Neural progenitor cell (in vitro differentiated cells): ENCODE measurements at places on chromosomes 7 and 10. TPM values are rescaled to one million over a fixed set of nuclear protein-coding genes. Genes with fewer than 3 reads are reported as not detected.

GRCh38 chr10:124903111-124903510 is 38.8 kb upstream of the ZRANB1 start:
- no peaks in the 10 kb centered on the region for H3K4me1 ChIP-seq
- no peak for DNase-seq
- H3K36me3 ChIP-seq: no peaks in the 10 kb centered on the region
- H3K27ac ChIP-seq: no peak overlapping the region

Gene NOD1
- total RNA-seq: 5.0 and 7.4 TPM in 2 replicates

DNA sequence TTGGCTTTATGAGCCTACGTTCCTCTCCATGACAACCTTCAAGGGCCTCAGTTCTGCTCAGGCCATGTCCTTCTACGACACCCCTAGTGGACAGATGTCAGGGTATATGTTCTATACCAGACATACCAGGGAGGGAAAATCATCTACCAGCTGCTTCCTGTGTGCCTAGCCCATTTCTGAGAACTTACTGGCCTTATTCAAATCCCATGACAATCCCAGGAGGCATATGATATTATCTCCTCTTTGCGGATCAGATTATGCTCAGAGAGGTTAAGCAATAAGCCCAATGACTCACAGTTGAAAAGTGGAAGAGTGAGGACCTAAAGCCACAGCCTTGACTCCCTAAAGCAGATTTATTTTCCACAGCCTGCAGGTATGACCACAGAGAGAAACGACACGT is 139.3 kb downstream of the GLI3 start:
- H3K36me3 ChIP-seq: no peaks in the 10 kb centered on the region
- H3K27me3 ChIP-seq: no peaks in the 10 kb centered on the region

GRCh38 chr7:24477398-24478136 is 95.7 kb upstream of the PALS2 start:
- H3K4me3 ChIP-seq: no peak overlapping the region
- DNase-seq: peak; percentile 49
- H3K4me1 ChIP-seq: peaks cover 12% of the 10 kb centered on the region
- no peak overlapping the region for H3K27ac ChIP-seq

Gene EPDR1
- total RNA-seq: 6.8 and 10.6 TPM in 2 replicates

Gene HHEX
- total RNA-seq: not detected in 2 replicates

Gene VIM
- 727 and 820 TPM in 2 replicates for total RNA-seq

GRCh38 chr7:83819911-83820310 is 171.0 kb upstream of the SEMA3E start:
- H3K36me3 ChIP-seq: no peaks in the 10 kb centered on the region
- no peaks in the 10 kb centered on the region for H3K4me1 ChIP-seq
- no peaks in the 10 kb centered on the region for H3K27me3 ChIP-seq
- no peak overlapping the region for H3K27ac ChIP-seq

DNA sequence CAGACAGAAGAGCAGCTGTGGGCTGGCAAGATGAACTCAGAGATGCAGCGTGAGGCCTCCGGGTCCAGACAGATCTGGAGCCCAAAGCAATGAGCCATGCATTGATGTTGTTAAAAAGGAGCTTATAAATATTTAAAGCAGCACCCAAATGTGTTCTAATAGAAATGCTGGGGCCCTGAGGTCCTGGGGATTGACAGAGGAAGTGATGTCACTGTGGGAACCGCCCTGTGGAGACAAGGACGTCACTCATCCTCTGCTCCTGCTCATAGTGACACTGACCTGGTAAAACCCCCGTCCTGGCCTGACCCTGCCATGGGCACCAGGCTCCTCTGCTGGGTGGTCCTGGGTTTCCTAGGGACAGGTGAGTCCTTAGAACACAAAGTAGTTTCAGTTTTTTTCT is 197.0 kb upstream of the PRSS58 start:
- no peaks in the 10 kb centered on the region for H3K27me3 ChIP-seq
- no peak for DNase-seq
- no peak overlapping the region for H3K27ac ChIP-seq
- H3K36me3 ChIP-seq: no peaks in the 10 kb centered on the region

Gene PHYHIPL
- total RNA-seq: 0.37 and 0.52 TPM in 2 replicates

DNA sequence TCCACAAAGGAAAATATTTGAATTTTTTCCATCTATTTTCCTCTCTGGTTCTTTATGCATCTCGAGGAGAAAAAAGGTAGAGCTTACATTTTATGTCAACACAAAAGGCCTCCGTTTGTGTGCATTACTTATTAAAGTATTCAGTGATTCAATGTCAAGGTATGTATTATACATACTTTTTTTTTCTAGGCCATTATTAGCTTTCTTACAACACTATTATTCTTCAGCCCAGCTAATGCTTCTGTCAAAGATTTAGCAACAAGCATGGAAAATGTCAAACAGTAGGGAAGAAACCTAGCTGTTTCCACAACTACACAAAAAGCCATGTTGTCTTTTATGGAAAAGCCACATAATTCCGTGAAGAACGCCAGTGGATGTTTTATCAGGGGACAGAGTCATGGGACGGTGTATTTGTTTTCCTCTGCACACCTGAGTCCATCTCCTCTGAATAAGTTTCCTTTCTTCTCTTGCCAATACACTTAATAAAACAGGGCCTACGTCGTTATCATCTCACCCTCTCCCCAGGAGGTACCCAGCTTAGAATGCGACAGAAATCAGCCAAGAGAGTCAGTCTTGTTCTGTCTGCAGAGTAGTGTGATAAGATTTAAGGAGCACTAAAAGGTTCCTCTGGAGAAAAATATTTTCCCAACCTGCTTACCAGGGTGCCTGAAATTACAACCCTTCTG is 209.7 kb upstream of the AUTS2 start:
- H3K4me1 ChIP-seq: no peaks in the 10 kb centered on the region
- no peak overlapping the region for H3K4me3 ChIP-seq
- no peak for DNase-seq
- H3K27me3 ChIP-seq: no peaks in the 10 kb centered on the region
- H3K36me3 ChIP-seq: no peaks in the 10 kb centered on the region

Gene LBX1
- total RNA-seq: not detected in 2 replicates

- H3K36me3 ChIP-seq: peaks cover 4% of the 10 kb centered on the region
- H3K4me1 ChIP-seq: peaks cover 25% of the 10 kb centered on the region
- H3K27ac ChIP-seq: no peak overlapping the region
These were observed 1.0 kb downstream of the SYPL1 start for GRCh38 chr7:106110885-106111654.

DNA sequence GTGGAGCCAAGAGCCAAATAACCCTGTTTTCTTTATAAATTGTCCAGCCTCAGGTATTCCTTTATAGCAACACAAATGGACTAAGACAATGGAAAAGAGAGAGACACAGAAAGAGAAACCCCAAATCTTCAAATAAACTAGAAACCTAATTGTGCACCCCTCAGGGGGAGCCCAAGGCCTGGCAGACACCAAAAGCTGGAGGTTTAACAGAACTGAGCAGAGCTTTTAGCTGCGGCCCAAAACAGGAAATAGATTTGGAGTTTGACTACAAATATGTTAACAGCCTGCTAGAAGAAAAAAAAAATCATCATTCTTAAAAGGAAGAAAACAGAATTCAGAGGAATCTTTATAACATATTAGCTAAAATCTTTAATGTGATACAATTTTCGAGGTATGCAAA is 1135.0 kb downstream of the GATA3 start:
- H3K36me3 ChIP-seq: no peaks in the 10 kb centered on the region
- no peak overlapping the region for H3K27ac ChIP-seq
- no peaks in the 10 kb centered on the region for H3K4me1 ChIP-seq
- no peak overlapping the region for H3K4me3 ChIP-seq
- H3K27me3 ChIP-seq: peaks cover 7% of the 10 kb centered on the region

DNA sequence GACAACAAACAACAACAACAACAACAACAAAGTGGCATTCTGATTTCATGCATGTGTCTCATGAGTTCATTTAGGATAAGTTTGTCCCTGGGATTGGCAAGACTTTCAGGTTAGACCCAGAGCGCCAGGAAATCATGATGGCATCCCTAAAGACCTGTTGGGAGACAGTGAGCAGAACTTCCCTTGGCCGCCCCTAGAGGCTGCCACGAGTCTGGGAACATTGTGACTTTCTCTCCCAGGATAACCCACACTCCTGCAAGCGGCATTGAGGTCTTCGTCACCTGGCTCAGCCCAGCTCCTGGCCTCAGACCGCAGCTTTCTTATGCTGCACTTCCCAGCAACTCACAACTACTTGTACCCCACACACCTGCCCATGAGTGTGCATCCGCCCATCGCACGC is 80.5 kb upstream of the RNF32 start:
- no peaks in the 10 kb centered on the region for H3K36me3 ChIP-seq
- H3K27me3 ChIP-seq: no peaks in the 10 kb centered on the region
- H3K4me1 ChIP-seq: no peaks in the 10 kb centered on the region
- H3K4me3 ChIP-seq: no peak overlapping the region

Gene SYT15B
- not detected in 2 replicates for total RNA-seq

- no peak overlapping the region for H3K27ac ChIP-seq
- no peaks in the 10 kb centered on the region for H3K36me3 ChIP-seq
- no peak overlapping the region for H3K4me3 ChIP-seq
- H3K27me3 ChIP-seq: no peaks in the 10 kb centered on the region
These were observed 13.8 kb downstream of the MRPL32 start for GRCh38 chr7:42945821-42946626.

Gene TFAM
- total RNA-seq: 44.9 and 61.2 TPM in 2 replicates

DNA sequence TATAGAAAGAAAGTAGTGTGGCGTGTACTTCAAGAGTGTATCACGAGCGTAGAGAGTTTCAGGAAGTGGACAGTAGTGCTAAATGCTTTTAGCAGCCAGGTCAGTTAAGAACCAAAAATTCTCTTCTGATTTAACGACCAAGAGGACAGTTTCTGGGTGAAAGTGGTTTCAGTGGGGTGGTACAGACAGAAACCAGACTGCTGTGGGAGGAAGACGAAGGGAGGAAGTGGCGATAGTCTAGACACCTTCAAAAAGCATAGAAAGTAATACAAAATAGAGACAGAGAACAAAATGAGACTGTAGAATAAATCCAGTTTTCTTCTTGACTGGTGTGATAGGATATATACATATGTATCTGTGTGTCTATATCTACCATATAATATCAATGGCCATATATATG is 93.5 kb downstream of the MBL2 start:
- no peak overlapping the region for H3K4me3 ChIP-seq
- H3K27me3 ChIP-seq: no peaks in the 10 kb centered on the region
- H3K27ac ChIP-seq: no peak overlapping the region
- peaks cover 3% of the 10 kb centered on the region for H3K4me1 ChIP-seq

Gene PRKAR2B
- 29.1 and 43.4 TPM in 2 replicates for total RNA-seq

Gene TMEM273
- not detected in 2 replicates for total RNA-seq

Gene FAM131B
- 20.1 and 46.5 TPM in 2 replicates for total RNA-seq

Gene CALY
- 1.6 TPM in 1 of 2 replicates, not detected in the other for total RNA-seq

GRCh38 chr10:2851566-2851965 is 215.8 kb upstream of the PFKP start:
- H3K36me3 ChIP-seq: no peaks in the 10 kb centered on the region
- no peak overlapping the region for H3K4me3 ChIP-seq
- no peaks in the 10 kb centered on the region for H3K27me3 ChIP-seq
- no peak overlapping the region for H3K27ac ChIP-seq
- DNase-seq: no peak

GRCh38 chr10:13139676-13140075 is 21.7 kb upstream of the MCM10 start:
- no peak overlapping the region for H3K4me3 ChIP-seq

Gene PAPOLB
- total RNA-seq: 0.06 TPM in 1 of 2 replicates, not detected in the other

DNA sequence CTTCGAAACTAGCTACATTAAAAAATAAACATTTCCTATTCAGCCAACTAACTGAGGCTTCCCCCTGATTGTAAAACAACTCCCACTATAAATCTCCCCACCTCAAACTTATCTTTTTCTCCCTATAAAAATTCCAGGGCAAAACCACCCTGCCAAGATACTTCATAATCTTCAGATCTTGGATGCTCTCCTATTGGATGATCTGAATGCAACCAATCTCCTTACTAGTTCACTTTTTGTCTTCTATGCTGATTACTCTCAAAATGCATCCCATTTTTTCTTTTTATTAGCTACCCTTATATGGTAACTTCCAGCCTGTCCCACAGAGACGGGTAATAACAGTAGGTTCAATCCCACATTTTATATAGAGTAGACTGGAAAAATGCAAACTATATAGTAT is 15.0 kb upstream of the PRSS58 start:
- no peak overlapping the region for H3K27ac ChIP-seq
- H3K4me1 ChIP-seq: peaks cover 6% of the 10 kb centered on the region
- no peak for DNase-seq
- no peaks in the 10 kb centered on the region for H3K36me3 ChIP-seq
- H3K4me3 ChIP-seq: no peak overlapping the region
- no peaks in the 10 kb centered on the region for H3K27me3 ChIP-seq

Gene PALD1
- 9.6 and 20.4 TPM in 2 replicates for total RNA-seq

DNA sequence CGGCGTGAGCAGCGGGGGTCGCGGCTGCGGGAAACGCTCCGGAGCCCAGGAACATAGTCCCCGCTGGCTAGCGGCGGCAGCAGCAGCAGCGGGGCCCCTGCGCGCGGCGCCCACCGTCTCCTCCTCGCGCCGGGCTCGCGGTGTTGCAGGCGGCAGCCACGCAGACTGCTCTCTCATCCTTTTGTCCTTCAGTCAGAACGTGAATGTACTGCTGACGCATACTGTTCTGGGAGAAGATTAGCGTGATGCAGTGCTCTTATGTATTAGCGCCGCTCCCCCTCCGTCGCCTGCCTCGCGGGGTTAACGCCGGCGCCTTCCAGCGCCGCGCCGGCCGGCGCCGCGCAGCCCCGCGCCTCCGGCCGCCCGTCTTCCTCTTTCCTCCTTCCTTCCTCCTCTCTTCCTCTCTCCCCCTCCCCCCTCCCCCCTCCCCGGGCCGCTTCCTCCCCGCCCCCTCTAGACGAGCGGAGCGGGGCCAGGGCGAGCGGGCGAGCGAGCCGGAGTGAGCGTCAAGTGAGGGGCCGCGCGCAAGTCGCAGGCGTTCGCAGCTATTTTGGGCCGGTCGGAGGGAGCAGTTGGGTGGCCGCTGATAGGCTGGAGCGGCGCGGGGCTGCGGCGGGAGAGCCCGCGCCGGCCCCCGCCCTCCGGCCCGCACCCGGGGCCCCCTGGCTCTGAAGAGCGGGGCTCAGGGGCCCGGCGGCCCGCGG is 816 bp upstream of the LRRC4 start:
- peak; percentile 90 for DNase-seq
- peaks cover 3% of the 10 kb centered on the region for H3K36me3 ChIP-seq
- H3K27me3 ChIP-seq: peaks cover 17% of the 10 kb centered on the region
- H3K27ac ChIP-seq: peak overlapping the region; percentile 77
- H3K4me1 ChIP-seq: peaks cover 33% of the 10 kb centered on the region
- H3K4me3 ChIP-seq: peak overlapping the region; percentile 83

Gene MLXIPL
- 0.87 and 0.90 TPM in 2 replicates for total RNA-seq

Gene ABCF2
- 31.3 and 40.7 TPM in 2 replicates for total RNA-seq

Gene PLPP4
- 0.90 TPM in 1 of 2 replicates, not detected in the other for total RNA-seq

- DNase-seq: no peak
- H3K4me1 ChIP-seq: peaks cover 12% of the 10 kb centered on the region
- no peaks in the 10 kb centered on the region for H3K27me3 ChIP-seq
- no peak overlapping the region for H3K27ac ChIP-seq
- no peak overlapping the region for H3K4me3 ChIP-seq
- no peaks in the 10 kb centered on the region for H3K36me3 ChIP-seq
These were observed 4.0 kb upstream of the LEP start for GRCh38 chr7:128236924-128237586.

Gene PITRM1
- 27.2 and 38.0 TPM in 2 replicates for total RNA-seq

Gene ADRB1
- total RNA-seq: 0.09 TPM in 1 of 2 replicates, not detected in the other

Gene MINDY3
- 18.1 and 28.2 TPM in 2 replicates for total RNA-seq

GRCh38 chr10:129774082-129774735 is 189.9 kb downstream of the EBF3 start:
- H3K27me3 ChIP-seq: no peaks in the 10 kb centered on the region
- no peak overlapping the region for H3K4me3 ChIP-seq
- no peak for DNase-seq

Gene HYAL4
- not detected in 2 replicates for total RNA-seq

GRCh38 chr7:45663965-45664633 is 89.9 kb downstream of the ADCY1 start:
- H3K4me3 ChIP-seq: no peak overlapping the region
- no peaks in the 10 kb centered on the region for H3K36me3 ChIP-seq
- DNase-seq: no peak
- no peaks in the 10 kb centered on the region for H3K4me1 ChIP-seq
